ENCODE measurements at places on chromosomes 11 and 22.

GRCh38 chr22:50502628-50503474 is 4.7 kb downstream of the LMF2 start:
- DNase-seq, result no peak

DNA sequence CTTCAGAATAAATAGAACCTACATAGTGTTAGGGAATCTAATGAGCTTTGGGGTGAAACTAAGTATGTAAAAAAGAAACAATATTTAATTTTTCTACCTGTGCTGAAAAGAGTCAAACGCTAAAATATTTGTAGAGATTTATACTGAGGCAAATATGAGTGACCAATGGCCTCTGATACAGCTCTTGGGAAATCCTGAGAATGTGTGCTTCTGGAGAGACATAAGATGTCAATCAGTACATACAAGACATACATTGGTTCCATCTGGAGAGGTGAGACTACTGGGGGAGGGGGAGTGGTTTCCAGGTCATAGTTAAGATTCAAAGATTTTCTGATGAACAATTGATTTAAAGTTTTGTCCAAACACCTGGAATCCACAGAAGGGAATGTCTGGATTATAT is 970 bp downstream of the ASRGL1 start:
- no peak for DNase-seq

- DNase-seq, result no peak
These were observed 84.0 kb downstream of the TRIM44 start for GRCh38 chr11:35746356-35747153.

- no peak for DNase-seq
These were observed 28.4 kb upstream of the PITPNB start for GRCh38 chr22:27947448-27947847.

DNA sequence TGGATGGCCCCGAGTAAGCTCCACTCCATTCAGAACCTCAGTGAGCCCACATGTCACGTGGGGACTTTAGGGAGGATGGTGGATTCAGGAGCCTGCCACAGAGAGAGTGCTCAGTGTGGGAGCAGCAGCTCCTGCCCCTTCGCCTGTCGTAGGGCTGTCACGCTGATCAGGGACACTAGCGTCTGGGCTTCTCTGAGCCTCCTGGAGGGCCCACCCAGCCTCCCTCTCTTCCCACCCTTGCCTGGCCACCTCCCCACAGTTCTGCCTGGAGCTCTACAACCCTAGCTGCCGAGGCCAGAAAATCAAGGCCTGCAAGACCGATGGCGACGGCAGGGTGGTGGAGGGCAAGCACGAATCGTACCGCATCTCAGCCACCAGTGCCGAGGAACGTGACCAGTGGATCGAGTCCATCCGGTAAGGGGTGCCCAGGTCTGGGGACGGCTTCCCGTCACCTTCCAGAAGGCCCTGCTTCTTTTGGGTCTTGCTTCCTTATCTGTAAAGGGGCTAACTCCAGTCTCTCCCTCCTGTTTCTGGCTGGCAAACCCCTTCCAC is 29.5 kb downstream of the CYTH4 start:
- DNase-seq, result no peak

Measured in HFFc6 (cell line).